ENCODE measurements at places on chromosomes 6 and 20.

GRCh38 chr20:20989081-20989480, 117.1 kb downstream of the LINC00237 start:
- no peak for DNase-seq

GRCh38 chr6:130717657-130718056, 109.5 kb upstream of the SMLR1 start:
- DNase-seq, result no peak

DNA sequence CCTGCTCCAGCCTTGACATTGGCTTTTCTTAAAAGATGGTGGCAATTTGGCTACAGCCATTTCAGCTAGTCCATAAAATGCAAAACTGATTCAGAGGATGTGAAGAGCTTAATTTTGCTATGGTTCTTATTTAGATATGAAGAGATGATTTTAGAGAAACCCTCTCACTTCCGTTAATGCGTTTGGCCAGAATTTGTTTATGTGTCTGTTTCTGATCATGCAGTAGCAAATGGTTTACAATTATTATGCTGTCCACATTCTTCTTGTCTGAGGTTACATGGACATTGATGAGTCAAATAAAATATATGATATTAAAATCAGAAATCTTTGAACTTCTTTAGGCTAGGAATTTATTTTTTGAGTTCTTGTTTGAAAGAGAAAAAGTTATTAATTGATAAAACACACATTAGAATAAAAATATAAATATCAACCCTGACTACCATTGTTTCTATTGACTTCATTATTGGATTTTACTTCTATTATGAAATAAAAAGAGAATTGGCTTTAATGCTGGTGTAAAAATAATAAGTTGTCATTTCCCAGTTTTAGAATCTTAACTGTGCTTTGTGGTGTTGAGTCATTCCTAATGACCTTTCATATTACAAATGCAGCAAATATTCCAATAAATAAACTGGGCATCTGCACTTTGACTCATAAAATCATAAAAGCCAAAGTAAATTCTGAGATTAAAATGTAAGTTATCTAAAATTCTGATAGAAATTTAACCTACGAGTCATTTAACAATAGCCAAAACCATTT, 1286.0 kb upstream of the GJE1 start:
- DNase-seq, result peak; percentile 50

DNA sequence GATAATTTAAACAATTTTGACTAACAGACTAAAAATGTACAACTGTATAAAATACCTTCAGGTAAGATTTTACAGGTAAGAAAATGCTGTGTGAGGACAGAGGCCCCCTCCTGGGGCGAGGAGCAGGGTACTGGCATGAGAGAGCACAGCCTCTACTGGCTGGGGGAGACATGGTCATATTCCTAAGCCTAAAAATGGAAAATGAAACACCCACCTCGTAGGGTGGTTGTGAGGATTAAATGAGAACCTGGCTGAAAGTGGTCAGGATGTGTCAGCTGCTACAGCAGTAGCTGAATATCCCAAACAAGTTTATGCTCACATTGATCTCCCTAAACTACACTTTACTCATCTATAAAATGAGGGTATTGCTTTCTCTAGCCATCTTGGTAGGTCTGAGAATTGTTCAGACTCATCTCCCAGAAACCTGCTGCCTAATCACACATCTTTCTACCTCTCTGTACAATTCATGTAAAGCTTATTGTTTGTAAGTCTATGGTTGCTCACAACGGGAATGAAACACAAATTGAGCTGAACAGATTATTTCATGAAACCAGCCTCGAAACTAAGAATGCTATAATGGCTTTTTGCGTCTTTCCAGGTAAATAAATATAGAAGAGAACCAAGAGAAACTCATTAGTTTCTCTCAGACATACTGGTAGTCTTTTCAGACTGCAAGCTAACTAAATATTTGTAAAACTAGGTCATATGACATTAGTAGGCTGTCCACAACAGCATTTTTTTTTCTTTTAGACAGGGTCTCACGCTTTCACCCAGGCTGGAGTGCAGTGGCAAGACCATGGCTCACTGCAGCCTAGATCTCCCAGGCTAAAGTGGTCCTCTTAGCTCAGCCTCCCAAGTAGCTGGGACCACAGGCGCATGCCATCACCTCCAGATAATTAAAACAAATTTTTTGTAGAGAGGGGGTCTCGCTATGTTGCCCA, 69.6 kb downstream of the POPDC3 start:
- DNase-seq, result no peak

DNA sequence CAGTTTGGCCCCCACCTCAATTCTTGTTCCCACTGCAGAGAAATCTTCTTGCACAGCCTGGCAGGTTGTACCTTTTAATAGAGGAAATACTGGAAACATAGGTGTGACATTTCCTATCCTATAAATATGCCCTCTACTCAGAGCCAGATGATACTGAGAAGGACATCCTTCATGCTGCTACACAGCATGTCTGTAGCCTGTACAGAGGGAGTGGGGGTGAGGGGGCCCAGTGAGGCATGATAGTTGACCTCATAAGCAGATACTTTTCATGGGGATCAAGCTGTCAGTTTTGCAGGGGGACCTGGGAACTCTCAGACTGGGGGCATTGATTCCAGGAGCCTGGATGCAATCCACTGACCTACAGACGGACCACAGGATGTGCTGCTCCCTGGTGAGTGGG, 96.2 kb upstream of the TOP1 start:
- DNase-seq, result no peak

DNA sequence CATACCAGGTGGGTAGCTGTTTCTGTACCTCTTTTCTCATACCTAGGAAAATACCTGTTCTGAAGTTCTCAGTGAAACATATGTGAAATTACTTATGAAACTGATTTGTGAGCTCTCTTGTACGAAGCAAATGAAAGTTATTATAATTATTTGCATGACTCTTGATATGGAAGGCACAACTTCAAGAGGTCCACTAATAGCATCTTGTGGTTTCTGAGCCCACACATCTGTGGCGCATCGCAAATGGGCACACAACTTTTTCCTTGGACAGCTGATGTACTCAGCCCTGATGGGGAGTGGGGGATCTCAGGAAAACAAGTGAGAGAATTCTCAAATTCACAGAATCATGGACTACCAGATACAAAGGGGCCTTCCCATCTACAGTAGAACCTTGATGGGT, 432.3 kb downstream of the CD83 start:
- DNase-seq, result no peak

DNA sequence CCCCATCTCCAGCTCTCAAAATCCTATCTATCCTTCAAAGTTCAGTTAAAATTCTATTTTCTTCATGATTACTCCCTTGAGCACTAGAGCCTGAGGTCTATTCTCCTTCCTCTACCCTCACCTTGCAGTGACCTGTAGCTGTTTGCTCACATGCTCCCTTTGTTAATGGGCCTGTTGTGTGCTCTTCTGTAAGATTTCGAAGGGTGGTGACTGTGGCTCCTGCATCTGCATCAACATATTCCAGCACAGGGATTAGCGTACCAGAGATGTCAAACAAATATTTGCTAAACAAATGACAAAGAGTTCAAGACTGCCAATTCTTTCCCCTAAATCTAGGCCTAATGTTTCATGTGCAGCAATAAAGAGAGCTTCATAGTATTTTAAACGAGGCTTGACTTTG, 69.5 kb downstream of the ELOVL5 start:
- no peak for DNase-seq

DNA sequence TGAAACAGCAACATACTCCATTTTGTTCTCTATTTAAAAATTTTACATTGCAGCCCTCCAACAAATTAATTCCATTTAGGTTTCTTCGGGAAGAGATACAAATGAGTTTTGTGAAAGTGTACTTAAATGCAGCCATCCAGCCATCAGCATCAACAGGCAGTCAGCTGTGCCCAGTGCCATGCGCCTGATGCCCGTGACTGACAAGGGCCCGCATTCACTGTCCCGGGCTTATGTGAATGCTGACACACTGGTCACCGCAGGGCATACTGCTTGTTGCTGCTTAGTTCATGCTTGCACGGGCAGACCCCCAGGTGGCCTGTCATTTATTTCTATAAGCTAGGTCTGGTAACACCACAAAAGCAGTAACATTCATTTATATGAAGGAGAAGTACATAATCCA, 224.9 kb upstream of the QKI start:
- DNase-seq, result no peak

DNA sequence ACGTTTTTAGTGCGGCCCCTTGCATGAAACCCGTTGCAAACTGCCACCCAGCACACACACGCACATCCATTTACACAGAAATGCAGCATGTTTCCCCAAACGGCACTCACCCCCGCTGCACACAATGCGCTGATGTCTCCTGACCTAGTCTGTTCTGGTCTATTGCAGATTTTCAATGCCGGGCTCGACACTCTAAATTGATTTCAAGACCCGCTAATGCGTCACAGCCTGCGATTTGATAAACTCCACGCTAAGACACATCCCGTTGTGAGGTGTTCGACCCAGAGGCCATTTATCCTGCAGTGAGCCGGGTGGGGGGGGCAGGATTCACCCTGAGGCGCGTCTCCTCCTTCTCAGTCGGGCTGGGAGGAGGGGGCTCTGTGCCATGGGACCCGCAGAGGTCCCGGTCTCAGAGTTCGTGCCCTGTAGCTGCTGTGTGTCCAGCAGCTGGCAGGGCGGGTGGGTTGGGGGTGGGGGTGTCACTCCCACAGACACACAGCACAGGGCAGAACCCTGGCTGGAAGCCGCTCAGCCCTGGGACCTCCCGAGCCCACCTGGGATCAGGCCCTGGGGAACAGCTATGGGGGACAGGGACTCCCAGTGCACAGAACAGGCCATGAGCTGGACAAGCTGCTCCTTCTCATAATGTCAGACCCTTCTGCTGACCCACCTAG, 367.9 kb downstream of the PREX1 start:
- DNase-seq, result no peak

- DNase-seq, result no peak
Measured at GRCh38 chr6:2766767-2767656, 1.8 kb downstream of the WRNIP1 start.

DNA sequence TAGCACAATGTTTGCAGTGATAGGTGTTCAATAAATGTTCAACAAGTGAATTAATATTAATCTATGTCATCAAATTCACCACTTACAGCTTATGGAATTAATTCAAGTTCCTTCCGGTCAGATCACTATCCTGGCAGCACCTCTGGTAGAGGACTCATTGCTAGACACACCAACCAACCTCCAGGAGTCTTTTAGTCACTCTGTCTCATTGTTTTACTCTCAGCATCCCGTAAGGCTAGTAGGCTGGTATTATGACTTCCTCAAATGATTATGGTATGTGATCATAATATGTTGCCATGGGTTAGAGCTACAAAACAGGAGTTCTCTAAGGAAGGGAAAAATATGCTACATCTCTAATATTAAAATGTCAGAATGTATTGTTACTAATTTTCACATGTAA, 21.7 kb upstream of the MMS22L start:
- no peak for DNase-seq

GRCh38 chr6:43339168-43339567, 30.3 kb downstream of the ZNF318 start:
- DNase-seq, result no peak

- no peak for DNase-seq
Measured at GRCh38 chr20:15594158-15594695, 979.0 kb downstream of the KIF16B start.

DNA sequence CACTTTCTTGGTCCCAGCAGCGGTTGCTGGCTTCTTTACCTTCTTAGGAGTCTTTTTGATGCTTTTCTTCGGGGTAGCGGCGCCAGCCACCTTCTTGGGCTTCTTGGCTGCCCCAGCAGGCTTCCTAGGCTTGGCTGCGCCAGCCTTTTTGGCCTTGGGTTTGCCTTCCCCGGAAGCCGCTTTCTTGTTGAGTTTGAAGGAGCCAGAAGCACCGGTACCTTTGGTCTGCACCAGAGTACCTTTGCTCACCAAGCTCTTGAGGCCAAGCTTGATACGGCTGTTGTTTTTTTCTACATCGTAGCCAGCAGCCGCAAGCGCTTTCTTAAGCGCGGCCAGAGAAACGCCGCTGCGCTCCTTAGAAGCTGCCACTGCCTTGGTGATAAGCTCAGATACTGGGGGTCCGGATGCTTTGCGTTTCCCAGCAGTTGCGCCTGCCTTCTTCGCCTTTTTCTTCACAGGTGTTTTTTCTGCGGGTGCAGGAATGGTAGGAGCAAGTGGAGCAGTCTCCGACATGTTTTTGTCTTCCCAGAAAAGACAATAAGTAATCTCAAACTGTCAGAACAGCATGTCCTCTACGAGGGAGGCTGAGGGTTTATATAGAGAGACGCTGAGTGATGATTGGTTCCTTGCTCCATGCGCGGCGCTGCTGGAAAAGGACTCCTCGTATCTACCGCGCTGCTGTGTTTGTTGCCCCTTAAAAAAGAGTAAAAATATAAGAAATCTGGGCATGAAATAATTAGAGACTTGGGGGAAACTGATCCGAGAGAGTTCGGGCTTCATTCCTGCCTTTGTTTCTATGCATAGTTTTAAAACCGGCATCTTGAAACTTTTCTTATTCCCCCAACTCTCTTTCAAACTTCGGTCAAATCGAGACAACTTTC, 130.3 kb upstream of the BTN3A2 start:
- DNase-seq, result no peak

DNA sequence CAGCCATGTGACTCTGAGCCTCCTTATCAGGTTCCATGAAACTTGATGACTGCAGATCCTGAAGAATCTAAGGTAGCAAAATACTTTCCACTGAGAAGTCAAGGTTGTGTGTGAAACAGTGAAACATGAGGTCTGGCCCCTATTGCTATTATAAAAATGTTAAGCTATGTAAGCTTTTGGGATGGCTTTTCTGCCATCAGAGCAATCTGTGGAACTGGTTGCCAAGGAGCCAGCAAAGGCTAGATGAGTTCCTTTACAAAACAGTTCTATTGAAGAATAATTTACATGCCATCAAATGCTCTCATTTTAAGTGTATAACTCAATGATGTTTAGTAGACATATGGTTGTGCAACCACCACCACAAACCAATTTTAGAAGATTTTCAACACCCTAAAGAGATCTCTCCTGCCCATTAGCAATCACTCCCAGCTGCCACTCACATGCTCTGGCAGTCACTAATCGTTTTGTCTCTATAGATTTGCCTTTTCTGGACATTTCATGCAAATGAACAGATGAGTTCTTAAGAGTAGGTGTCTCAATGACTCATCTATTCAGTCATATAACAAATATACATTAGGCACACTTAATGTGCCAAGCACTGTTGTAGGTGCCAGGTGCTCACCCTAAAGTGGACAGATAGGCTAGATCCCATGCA, 19.9 kb upstream of the MEP1A start:
- DNase-seq, result no peak

DNA sequence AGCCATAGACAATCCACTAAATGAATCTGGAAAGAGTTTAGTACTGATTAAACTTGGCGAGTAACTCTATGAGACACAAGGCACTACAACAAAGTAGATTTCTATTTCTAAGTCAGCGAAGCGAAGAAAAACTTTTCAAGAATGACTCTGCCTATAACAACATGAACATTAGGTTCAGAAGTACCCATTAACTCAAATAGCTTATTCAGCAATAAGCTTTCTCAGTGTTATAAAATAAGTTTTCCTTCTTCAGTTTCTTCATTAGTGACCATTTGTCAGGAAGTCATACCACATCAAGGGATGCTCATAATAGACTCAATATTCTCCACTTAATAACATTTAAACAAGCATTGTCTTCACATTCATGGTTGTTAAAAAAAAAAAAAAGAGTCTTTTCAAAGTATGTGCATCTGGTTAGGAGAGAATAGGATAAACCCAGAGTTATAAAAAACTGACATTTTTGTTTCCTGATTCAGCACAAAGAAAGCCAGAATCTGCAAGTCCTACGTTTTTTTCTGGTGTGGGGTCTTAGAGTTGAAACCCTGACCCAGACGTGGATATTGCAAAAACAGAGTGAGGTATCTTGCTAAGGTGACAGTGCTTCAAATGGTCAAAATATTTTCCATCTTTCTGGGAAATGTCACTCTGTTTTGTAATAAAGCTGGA, 148.2 kb upstream of the PREP start:
- no peak for DNase-seq
